LNCaP clone FGC (cell line): ENCODE measurements at places on chromosomes 5 and 9.

GRCh38 chr5:158569534-158569933, 530.2 kb downstream of the EBF1 start:
- no peak for DNase-seq

GRCh38 chr9:133705576-133705975, 32.6 kb downstream of the SARDH start:
- no peak for DNase-seq

DNA sequence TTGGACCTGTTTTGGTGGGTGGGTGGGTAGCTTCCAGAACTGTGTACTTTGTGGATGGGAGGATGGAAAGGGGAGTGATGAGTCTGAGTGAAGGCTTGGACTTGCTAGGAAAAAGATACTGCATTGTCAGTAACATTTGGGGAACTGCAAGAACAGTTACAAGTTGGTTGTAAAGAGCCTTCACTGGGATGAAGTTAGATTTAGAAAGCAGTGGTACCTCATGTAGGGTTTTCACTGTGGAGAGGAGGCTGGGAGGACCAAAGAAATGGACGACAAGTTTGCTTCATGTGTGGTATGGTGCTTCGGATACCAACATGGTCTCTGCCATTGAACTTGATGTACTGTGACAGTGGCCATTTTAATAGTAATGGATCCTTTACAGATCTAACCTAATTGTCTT, 50.3 kb downstream of the RAD23B start:
- no peak for DNase-seq

- no peak for DNase-seq
Measured at GRCh38 chr5:134072471-134073210, 41.8 kb upstream of the TCF7 start.

DNA sequence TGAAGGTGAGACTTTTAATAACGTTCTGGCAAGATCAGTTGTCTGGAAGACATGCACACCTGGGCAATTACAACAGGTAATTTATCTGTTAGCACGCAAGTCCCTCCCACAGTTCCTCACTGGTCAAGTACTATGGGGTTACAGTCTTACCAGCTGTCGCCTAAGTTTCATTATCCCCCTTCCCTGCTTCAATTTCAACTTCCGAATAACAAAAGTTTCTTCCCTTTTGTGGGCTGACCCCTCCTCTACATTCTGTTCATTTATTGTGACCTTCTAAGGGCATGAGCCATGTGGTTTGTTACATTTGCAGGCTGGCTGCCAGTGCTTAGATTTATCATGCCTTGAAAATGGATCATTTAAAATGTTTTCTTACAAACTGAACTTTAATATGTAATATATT, 16.5 kb downstream of the GAPT start:
- DNase-seq: no peak

GRCh38 chr5:73899916-73900315, 273.9 kb downstream of the ARHGEF28 start:
- no peak for DNase-seq

DNA sequence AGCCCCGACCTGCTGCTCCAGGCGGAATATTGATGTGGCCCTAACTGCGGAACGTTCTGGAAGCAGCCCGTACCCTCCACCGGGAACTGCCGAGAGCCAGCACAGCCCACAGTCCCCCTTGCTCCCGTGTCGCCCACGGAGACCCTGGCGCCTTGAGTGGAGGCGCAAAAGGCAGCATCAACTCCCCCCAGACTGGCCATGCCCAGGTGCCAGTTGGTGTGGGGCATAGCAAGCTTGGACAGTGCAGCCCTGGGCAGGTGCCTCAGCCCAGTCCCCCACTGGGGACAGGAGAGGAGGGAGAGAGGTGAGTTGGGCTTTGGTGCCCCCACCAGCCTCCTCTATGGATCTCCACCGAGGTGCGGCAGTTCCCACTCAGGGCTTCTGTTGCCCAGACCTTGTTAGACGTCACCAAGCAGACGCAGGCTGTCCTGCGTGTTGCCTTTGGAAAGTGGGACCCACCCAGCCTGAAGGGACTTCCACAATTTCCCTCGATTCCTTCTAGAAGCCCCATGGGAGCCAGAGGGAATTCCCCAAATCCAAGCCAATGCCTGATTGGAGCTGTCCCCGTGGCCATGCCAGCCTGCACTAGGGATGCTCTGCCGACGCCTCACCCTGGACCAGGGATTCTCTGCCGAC, 19.8 kb upstream of the NRARP start:
- DNase-seq: no peak

GRCh38 chr5:173278172-173278571, 43.2 kb upstream of the NKX2-5 start:
- no peak for DNase-seq

DNA sequence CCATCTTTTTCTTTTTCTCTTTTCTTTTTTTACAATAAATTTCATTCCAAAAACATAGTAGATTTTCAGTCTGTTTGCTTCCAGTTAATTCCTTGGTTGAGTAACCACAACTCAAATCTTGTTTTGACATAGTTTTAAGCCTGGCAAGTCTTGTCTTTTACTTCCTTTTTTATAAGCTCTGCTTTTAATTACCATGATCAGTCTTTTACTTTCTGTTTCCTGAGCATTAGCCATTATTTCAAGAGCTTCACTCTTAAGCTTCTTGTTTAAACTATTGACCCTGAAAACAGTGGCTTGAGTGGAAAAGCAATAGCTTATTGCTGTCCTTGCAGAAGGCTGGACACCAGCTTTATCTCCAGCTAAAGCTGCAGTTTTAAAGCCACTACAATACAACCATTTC, 1363.3 kb downstream of the MAT2B start:
- DNase-seq: no peak

DNA sequence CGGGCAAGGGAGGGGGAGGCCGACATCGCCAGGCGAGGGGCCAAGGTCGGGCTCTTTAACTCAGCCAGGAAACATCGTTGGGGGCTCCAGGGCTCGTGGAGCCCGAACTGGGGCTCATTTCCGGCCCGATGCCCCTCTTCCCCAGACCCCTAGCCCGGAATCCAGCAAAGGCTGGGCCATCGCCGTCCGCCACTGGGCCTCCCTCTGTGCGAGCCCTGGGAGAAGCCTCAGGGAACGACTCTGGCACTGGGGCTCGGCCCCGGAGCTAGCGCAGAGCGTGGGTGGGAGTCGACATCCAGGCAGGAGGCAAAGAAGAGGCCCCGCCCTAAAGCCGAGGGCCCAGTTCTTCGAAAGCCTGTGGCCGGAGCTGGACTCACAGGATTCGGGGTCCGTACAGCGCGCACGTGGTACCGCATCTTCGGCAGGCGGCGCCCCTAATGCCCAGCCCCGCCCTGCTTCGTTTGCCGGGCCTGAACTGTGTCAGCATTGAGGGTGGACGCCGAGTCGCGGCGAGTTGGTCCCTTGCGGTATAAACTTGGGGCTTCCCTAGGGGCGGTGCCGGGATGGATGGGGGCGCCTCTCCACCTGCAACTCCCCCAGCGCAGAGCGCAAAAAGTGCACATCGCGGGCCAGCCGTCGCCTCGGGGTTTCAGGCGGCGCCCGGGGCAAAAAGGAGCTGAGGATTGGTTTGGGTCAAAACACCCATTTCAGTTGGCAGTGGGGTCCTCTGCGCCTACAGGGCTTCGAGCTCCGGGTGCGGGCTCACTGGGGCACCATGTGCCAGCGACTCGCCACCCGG, 3.6 kb upstream of the PAX5 start:
- DNase-seq: no peak

- no peak for DNase-seq
Measured at GRCh38 chr5:139847790-139848507, 52.3 kb downstream of the PSD2 start.

- DNase-seq: no peak
Measured at GRCh38 chr9:18746631-18747030, 272.7 kb downstream of the ADAMTSL1 start.

DNA sequence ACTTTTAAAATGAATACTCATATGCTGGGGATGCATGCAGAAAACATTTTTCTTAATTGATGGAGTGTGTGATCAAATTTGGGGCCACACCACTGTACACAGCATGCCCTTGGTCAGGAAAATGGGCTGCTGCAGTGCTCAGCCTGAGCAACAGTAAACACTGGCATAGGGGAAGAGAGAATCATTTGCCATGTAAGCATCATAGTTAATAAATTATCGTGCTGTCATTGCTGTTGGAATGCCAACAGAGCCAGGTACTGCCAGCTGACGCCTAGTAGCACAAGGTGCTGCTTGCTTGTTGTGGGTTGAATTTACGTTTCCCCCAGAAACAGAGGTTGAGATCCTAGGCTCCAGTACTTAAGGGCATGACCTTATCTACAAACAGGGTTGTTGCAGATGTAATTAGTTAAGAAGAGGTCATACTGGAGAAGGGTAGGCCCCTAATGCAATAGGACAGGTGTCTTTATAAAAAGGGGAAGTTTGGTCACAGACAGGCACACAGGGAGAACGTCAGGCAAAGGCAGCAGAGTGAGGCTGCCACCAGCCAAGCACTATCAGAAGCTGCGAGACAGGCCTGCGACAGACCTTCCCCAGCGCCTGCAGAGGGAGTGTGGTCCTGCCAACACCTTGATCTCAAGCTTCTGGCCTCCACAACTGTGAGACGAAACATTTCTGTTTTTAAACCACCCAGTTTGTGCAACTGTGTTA, 25.3 kb downstream of the DAP start:
- no peak for DNase-seq

- no peak for DNase-seq
Measured at GRCh38 chr9:124969401-124969800, 28.5 kb upstream of the GOLGA1 start.

DNA sequence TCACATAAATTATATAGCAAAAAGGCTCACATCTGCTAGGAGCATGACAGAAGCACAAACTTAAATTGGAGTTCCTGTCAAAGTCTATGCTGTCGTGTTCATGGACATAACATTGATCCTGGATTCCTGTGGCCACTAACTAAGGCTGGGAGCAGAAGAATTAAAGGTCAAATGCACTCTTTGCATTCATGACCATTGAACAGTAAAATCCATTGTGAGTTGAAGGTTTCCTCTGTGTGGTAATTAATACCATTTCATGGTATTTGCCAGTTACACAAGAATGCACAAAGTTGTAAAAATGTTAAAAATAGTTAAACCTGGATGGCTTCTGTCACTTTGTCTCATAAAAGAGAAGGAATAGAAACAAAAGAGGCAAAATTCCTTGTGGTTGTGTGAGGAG, 242.6 kb downstream of the NPR3 start:
- DNase-seq: no peak

DNA sequence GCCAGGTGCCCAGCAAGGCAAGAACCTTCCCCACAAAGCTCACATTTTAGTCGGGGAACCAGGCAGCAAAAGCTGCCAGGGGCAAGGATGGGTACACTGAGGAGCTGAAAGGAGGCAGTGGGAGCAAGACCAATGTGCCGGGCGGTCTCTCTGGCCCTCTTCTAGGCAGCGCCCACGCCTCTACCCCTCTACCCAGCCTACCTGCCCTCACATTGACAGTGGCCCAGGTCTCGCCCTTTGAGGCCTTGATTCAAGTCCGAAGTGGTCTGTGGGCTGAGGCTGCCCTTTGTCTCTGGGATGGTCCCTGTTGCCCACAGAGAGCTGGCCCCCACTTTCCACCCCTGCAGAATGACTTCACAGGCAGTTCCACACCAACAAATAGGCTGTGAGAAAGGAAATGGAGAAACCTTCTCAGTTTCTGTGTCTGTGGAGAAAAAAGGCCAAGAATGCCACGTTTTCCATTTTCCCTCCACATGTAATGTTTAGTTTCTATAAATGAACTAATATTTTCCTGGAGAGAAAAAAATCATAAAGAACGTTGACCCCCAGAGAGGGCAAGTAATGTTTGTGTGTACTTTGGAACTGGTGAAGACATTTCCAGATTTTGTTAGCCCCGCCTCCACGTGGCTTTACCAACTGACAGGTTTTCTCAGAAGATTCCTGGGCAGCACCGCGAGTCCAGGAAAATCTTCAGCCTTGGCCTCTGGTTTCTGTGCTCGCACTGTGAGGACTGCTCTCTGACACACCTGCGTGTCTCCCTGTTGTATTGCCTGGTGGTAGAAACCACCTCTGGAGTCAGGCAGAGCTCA, 57.4 kb upstream of the ANGPTL2 start:
- DNase-seq: no peak

DNA sequence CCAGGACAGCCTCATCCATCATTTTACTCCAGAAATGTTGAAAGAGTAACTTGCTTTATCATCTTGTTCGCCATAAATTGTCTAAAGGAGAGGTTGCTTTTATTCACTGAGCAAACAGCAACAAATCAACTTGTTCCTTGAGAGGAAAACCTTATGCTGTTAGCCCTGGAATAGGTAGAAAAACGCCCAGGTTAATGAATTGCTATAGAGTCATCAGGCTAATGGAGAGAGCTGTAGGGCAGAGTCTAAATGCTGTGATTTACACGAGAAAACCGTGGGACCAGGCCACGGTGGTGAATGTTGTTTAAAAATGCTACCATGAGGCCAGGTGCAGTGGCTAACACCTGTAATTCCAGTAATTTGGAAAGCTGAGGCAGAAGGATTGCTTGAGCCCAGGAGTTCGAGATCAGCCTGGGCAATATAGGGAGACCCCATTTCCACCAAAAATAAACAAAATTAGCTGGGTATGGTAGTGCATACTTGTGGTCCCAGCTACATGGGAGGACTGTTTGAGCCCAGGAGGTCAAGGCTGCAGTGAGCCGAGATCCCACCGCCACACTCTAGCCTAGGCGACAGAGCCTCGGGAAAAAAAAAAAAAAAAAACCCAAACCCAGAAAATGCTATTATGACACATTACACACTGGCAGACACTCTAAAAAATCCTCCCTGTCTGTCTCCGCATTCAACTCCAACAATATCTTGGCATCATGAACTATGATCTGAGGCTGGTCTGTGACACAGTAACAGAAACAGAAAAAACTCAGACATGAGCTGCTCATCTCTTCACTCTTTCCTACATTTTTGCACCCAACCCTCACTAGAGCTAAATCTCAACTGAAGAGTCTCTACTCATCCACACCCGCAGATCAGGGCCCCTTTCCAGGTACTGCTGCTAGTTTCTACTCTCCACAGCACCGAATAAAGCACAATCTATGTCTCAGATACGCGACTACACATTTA, 118.6 kb upstream of the RETREG1 start:
- no peak for DNase-seq

DNA sequence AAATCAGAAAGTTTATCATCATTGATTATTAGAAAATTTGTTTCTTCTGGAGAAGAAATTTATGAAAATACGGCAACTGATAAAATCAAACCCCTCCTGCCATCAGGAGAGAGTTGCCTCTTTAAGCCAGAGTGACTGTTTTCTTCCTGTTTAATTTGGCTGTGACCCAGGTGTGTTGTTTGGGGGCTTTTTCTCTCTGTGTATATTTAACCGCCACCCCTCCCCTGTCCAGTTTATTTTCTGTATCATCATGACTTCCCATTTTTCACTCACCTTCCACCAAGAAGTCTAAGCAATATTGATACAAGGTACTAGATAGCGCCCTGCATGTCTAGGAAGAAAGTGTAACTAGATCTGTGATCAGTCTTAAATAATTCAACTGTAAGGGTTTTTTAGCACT, 50.1 kb downstream of the FAM78A start:
- DNase-seq: no peak

- no peak for DNase-seq
Measured at GRCh38 chr9:128554155-128554862, 1.9 kb downstream of the SPTAN1 start.

GRCh38 chr9:94173632-94174031, 85.5 kb upstream of the ZNF169 start:
- DNase-seq: no peak

- no peak for DNase-seq
Measured at GRCh38 chr9:87573841-87574342, 76.2 kb downstream of the DAPK1 start.

- DNase-seq: no peak
Measured at GRCh38 chr5:135484674-135485086, 32.5 kb upstream of the TIFAB start.
